ENCODE measurements at places on chromosomes 3 and 15.

GRCh38 chr3:28109829-28110228 lies 131.6 kb upstream of the CMC1 start:
- no peak for DNase-seq

DNA sequence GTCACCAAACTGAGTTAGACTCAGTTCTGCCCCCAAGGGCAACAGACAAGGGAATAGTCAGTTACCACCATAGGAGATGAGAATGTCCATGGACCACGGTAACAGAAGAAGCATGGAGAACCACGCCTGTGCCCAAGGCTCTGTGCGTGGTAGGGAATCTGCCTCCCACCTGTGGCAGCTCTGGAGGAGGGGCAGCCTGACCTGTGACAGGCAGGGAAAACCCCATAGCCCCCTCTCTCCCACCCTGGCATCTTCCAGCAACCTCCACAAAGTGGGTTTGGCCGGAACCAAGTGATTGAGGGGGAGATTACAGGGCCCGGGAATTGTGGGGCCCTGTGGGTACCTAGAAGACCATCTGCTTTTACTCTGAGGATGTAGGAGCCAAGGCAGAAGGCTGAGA lies 14.3 kb upstream of the LTF start:
- no peak for DNase-seq

DNA sequence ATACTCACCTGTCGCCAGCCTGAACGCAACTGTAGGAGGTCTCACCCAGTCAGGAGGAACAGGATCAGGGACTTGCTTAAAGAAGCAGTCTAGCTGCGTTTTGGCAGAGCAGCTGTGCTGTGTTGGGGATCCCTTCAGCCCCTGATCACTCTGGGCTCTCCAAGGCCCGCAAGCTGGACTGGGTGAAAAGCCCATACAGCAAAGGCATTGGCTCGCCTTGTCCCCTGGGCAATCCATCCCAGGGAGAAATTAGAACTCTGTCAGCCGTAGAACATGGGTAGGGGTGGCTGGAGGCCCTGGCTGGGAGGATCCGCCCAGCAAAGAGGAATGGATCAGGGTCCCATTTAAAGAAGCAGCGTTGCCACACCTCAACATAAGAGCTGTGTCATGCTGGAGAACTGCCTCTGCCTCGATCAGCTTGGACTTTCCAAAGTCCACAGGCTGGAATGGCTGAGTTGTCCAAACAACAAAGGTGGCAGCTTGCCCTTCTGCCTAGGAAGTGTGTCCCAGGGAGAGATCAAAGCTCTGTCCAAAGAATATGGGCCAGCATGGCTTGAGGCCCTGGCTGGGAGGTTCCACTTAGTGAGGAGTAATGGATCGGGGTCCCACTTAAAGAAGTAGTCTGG lies 9.1 kb downstream of the OR5H2 start:
- DNase-seq = no peak

GRCh38 chr3:194204042-194204987 lies 68.4 kb downstream of the HES1 start:
- DNase-seq = no peak

GRCh38 chr15:71612869-71613268 lies 197.5 kb upstream of the NR2E3 start:
- DNase-seq = no peak

DNA sequence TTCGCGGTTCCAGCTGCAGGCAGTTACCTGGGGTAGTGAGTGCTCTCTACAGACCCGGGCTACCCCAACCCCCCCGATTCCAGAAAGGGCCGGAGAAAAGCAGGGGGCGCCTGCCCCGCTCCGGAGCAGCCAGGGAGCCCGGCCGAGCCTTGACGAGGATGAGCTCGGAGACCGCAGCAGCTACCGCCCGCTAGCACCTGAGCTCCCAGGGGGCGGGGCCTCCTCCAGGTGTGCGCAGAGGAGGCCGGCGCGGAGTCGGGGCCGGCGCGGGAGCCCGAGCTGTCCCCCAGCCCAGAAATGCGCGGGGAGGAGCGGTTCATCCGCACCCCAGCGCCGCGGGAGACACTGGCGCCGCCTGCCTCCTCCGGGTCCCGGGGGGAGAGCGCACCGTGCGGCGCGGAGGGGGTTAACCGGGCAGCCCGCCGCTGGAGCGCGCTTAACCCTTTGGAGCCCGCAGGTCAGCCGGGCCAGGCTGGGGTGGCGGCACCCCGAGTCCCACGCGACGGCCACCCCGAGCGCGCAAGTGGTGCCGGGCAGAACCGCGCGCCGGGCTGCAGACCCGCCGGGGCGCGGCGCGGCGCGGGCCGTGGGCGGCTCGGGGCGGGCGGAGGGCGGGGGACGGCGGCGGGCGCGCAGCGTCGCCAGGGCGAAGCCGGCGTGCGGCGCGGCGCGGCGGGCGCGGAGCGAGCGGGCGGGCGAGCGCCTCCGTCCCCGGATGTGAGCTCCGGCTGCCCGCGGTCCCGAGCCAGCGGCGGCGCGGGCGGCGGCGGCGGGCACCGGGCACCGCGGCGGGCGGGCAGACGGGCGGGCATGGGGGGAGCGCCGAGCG lies at the start of gene CACNA1D:
CACNA1D (plus strand) TSS at position 649 of the 829 bp plus-strand sequence. CDS start 556 bp downstream, outside the sequence.
- no peak for DNase-seq

DNA sequence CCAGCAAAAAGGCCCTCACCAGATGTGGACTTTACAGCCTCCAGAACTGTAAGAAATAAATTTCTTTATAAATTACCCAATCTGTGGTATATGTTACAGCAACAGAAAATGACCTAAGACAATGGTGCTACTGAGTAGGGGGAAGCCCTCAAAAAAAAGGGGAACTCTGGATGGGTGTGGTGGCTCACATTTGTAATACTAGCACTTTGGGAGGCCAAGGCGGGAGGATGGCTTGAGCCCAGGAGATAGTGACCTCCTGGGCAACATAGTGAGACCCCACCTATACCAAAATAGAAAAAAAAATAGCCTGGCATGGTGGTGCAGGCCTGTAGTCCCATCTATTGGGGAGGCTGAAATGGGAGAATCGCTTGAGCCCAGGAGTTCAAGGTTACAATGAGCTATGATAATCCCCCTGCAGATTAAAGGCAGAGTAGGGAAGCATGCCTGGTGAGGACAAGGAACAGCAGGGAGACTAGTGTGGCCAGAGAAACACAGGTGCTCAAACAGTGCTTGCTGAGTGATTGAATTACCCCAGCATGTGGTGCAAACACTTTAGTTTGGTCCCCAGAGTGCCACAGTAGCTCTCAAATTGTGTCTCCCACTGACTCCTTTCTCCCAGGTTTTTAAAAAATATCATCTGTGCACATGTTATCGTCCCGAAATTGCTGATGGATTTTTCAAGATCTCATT lies 13.9 kb upstream of the USP3 start:
- DNase-seq = no peak

GRCh38 chr3:192928720-192929119 lies 11.1 kb upstream of the MB21D2 start:
- DNase-seq = no peak

- DNase-seq = no peak
Observed at GRCh38 chr15:60000824-60001609, 3.1 kb upstream of the FOXB1 start.

DNA sequence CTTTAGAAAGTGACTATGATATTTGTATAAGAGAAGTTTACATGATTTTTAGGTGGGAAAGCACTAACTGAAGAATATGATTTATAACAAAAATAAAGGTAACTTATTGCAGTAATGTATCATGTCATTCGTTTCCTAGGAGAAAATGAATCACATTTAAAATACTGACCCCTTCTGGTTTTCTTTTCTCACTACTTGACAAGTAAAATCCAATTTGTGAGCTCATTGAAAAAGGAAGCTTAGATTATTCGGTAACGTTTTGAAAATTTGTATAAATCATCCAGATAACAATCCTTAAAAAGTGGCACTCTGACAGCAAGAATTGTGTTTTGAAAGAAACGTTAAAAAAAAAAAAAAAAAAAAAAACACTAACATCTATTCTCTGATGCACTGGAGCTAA lies 39.0 kb downstream of the NSUN3 start:
- DNase-seq = no peak

DNA sequence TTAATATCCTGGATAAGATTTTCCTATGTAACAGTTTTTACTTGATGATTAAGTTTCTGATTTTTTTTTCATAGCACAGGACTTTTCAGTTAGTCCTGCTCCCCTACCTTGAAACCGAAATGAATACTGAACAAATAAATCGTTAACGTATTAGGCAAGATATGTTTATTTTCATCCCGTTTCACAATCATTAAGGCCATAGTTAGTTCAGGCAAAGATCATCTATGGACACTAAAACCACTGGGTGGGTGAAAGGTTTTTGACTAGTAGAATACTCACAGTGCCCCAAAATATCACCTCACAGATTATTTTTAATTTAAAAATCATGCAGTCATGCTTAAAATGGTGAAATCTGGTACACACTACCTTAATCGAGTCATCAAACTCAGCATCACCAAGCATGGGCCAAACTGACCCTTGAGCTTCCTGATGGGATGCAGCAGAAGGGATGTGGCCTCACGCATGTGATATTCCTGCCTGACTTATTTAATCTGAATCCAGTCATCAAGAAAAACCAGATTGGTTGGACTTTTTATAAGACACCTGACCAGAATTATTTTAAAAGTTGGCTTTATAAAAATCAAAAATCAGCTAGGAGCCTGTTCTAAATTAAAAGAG lies 365.0 kb downstream of the LPP start:
- DNase-seq = no peak

DNA sequence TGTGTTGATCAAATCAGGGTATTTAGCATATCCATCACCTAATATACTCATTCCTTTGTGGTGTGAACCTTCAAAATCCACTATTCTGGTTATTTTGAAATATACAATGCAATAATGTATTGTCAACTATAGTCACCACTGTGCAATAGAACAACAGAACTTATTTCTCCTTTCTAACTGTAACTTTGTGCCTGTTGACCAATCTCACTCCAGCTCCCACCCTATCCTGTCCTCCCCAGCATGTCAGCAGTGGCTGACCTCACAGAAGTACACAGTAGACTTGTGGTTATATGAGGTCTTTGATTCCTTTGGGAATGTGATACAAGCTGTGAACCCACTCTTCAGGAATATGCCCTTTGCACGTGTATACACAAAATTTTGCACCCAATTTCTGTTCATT lies 64.2 kb downstream of the ECT2 start:
- no peak for DNase-seq

DNA sequence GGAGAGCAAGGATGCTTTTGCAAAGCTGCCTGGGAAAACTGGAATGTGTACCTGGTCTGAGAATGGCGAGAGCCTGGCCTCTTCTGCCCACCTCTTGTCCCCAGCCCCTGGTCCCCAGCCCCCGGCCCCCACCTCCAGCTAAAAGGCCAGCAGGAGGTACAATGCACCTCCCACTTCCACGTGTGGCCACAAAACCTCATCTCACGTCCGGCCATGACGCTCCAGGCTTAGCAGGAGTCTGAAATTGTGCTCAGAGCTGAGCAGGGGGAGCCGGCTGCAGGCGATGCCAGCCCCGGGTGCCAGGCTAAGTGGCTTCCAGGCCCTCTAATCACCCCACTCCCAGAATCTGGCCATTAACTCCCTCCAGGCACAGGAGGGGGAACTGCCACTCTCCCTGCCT lies 83.1 kb upstream of the PRR20G start:
- no peak for DNase-seq

DNA sequence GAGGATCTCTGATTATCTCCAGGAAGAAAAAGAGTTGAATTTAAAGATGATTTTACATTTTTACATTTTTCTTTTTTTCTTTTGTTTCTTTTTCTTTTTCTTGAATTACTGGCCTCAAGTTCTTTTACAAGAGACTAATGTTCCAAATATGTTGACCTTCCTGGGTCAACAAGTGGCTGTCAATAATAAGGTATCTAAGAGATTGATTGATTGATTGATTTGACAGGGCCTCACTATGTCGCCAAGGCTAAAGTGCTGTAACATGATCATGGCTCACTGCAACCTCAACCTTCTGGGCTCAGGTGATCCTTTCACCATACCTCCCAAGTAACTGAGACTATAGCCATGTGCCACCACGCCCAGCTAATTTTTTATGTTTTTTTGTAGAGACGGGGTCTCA lies 44.6 kb downstream of the KIF9 start:
- DNase-seq = no peak

GRCh38 chr3:61601831-61602230 lies 40.5 kb downstream of the PTPRG start:
- no peak for DNase-seq

GRCh38 chr3:61360297-61360965 lies 109.2 kb upstream of the FHIT start:
- DNase-seq = no peak

DNA sequence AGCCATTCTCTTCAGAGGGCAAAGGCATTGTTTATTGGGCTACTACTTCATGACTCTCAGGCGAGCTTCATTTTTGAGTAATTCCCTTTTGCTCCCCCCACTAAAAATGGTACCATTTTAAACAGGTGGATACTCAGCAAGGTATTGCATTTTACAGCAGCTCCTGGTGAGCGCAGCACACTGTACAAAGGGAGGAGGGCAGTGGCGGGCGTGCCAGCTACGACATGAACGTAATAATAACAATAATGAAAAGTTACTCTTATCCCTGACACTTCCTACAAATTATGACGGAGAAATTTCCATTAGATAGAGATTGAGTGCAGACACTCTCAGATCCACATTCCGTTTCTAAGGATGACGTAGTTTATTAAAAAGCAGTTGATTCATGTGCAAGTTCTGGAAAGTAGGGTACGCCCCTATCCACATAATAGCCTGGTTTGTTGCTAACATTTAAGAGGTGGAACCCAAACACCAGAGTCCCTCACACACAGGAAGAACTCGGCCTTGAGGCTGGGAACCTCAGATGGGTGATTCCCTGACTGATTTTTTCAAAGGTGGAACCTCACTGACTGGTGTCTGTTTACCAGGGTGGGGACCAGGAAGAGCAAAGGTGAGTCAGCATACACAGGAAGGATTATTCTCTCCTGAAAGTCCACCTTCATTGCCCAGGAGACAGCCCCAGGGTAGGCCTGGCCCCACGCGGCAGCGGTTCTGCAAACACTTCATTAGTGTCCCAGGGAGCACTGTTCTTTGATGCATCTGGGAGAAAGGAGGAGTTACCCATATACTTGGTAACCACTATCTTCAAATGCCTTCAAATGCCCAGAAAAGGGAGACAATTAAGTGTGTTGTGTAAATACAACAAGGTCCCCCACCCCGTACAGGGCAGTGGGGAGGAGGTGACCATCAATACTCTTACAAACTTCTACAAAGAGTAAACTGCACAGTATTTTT lies 69.9 kb downstream of the LDHAL6B start:
- DNase-seq = no peak

DNA sequence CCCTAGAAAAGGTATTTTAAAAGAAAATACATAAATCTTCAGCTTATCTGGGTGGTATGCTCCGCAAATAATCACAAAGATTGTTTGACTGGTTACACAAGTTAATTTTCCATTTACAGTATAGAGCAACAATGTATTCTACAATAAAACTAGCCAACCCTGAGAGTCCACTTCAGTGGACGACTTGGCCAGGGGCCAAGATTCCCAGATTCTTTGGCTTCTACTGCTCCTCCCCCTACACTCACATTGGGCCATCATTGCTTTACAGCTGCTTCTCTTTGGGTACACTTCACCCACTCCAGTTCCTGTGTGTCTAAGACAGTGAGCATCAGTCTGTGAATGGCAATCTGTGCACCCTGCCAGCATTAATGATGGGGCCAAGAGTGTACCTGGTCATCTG lies 17.2 kb upstream of the PRICKLE2 start:
- DNase-seq = no peak

All from activated CD8-positive, alpha-beta memory T cell treated with anti-CD3 and anti-CD28 coated beads, Interleukin-2, amount 10 ng/mL, durations not matched to agents 7 days and 5 days (primary cell).